ENCODE measurements at places on chromosomes 1 and 21. TPM values are rescaled to one million over a fixed set of nuclear protein-coding genes. Genes with fewer than 3 reads are reported as not detected.
A peak's percentile ranks its signal among the peaks of the same experiment; 100 is the strongest.

DNA sequence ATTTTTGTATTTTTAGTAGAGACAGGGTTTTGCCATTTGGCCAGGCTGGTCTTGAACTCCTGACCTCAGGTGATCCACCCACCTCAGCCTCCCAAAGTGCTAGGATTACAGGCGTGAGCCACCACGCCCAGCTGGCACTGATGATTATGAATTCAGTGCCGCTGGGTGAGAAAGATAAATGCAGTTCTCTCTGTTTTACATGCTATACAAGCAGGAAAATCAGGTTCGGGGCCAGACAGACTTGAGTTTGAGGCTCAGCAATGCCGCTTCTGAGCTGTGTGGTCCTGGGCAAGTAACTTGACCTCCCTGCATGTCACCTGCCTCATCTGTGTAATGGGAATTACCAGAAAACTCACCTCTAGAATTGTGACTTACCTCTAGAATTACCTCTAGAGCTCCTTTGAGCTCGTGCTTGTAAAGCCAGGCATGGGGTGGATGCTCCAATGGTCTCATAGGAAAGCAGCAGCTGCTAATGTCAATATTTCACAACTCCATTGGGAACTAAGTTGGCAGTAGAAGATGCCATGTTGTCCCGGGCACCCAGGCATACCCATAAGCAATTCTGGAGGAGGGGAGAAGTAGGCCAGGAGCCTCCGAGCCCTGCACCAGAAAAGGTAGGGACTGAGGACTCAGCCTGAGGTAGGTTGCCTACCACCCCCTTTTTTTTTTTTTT lies 119.8 kb upstream of the SLC25A33 start:
- H3K27me3 ChIP-seq: no peaks in the 10 kb centered on the region
- no peak overlapping the region for H3K4me3 ChIP-seq
- H3K27ac ChIP-seq: no peak overlapping the region
- H3K36me3 ChIP-seq: no peaks in the 10 kb centered on the region
- DNase-seq: no peak
- no peaks in the 10 kb centered on the region for H3K4me1 ChIP-seq

Gene B3GALT2
- 0.37 TPM for polyA plus RNA-seq

DNA sequence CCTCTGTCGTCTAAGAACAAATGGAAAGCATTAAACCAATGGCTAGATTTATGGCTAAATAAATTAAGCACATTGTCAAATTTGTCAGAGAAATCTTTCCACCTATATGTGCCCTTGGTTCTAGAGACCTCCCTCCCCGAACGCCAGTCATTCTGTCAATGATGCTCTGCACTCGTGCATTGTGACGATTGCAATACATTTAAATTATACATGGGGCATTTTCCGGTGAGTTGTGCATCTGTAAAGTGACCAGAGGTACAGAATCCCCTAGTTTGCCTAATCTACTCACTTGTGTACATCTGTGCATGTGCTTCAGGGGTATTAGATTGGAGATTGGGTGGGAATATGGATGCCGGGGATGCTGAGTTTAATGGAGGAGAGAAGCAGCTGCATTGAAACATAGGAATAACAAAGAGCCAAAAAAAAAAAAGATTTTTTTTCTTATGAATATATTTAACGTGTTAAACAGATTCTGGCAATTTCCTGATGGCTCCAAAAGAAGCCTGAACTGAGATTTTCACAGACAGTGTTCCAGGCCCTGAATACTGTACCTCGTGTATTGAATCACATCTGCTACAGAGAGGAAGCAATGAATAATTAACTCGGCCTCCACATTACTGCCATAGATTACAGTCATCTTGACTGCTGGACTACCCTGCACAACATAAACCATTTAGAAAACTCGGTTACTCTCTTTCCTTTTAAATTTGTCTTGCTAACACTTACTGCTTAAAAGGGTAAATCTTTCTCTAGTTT lies 149.0 kb upstream of the C1orf87 start:
- H3K27ac ChIP-seq: no peak overlapping the region
- DNase-seq: peak; percentile 35
- H3K4me1 ChIP-seq: no peaks in the 10 kb centered on the region
- no peaks in the 10 kb centered on the region for H3K36me3 ChIP-seq
- H3K4me3 ChIP-seq: no peak overlapping the region

GRCh38 chr1:27447399-27447798 lies 42.6 kb downstream of the WASF2 start:
- no peaks in the 10 kb centered on the region for H3K36me3 ChIP-seq
- no peak overlapping the region for H3K27ac ChIP-seq
- H3K4me1 ChIP-seq: no peaks in the 10 kb centered on the region
- DNase-seq: no peak

GRCh38 chr1:46289976-46290375 lies 13.4 kb downstream of the LRRC41 start:
- H3K4me1 ChIP-seq: no peaks in the 10 kb centered on the region
- H3K4me3 ChIP-seq: no peak overlapping the region
- no peaks in the 10 kb centered on the region for H3K27me3 ChIP-seq
- no peak for DNase-seq
- H3K36me3 ChIP-seq: peaks cover 23% of the 10 kb centered on the region
- H3K27ac ChIP-seq: peak overlapping the region; percentile 57

GRCh38 chr1:27393641-27394281 lies 1.3 kb downstream of the GPR3 start:
- no peak overlapping the region for H3K4me3 ChIP-seq
- no peaks in the 10 kb centered on the region for H3K36me3 ChIP-seq
- peaks cover 28% of the 10 kb centered on the region for H3K4me1 ChIP-seq
- no peak overlapping the region for H3K27ac ChIP-seq
- no peak for DNase-seq

- H3K27me3 ChIP-seq: no peaks in the 10 kb centered on the region
- no peak overlapping the region for H3K4me3 ChIP-seq
- no peaks in the 10 kb centered on the region for H3K36me3 ChIP-seq
- H3K27ac ChIP-seq: no peak overlapping the region
Observed at GRCh38 chr1:167200272-167200671, 20.4 kb upstream of the POU2F1 start.

DNA sequence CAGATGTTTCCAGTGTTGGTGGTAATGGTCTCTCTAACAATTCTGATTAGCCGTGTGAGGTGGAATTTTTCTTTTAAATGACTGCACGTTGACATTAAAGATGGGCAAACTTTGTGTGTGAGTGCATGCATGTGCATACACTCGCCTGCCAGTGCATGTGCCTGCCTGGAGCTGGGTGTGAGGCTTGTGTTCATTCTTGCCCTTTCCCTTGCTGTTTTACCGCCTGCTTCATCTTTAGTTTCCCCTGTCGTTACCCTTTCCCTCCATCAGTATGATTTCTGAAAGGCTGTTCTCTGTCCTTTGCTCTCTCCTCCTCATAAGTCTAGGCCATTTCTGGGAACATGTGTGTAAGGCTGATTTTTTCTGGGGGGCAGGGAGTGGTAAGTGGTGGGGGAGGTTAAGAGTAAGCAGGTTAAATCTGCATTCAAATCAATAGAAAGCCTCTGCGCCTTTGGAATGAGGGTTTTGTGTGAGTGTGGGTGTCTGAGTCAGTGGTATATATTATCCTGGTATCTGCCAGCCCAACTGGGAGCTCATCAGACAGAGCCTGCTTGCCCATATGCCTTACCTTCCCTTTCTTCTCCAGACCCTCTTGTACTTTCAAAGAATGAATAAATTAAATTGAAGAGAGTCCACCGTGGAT lies 112.5 kb downstream of the PBX1 start:
- H3K27me3 ChIP-seq: no peaks in the 10 kb centered on the region
- DNase-seq: no peak
- H3K27ac ChIP-seq: no peak overlapping the region
- H3K4me1 ChIP-seq: peaks cover 14% of the 10 kb centered on the region
- H3K36me3 ChIP-seq: no peaks in the 10 kb centered on the region
- no peak overlapping the region for H3K4me3 ChIP-seq

Gene KCNT2
- polyA plus RNA-seq: 0.56 TPM

- peak; percentile 74 for DNase-seq
- H3K4me3 ChIP-seq: no peak overlapping the region
- H3K36me3 ChIP-seq: no peaks in the 10 kb centered on the region
- H3K27ac ChIP-seq: peak overlapping the region; percentile 99
- H3K4me1 ChIP-seq: peaks cover 65% of the 10 kb centered on the region
Observed at GRCh38 chr1:208159555-208160258, 84.5 kb downstream of the PLXNA2 start.

DNA sequence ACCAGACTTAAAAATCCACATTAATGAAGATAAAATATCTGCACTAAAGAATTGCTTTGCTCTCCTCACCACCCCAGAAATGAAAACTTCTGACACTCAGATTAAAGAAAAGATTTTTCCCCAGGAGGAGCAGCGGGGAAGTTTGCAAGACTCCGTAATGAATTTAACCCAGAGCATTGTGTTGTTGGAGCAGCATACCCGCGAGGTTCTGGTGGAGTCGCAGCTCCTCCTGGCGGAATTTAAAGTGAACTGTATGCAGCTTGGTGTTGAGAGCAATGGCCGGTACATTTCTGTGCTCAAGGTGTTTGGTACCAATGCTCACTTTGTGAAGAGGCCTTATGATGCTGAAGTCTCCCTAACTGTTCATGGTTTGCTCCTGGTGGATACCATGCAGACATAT lies 46.4 kb downstream of the VPS13D start:
- peaks cover 58% of the 10 kb centered on the region for H3K36me3 ChIP-seq
- no peaks in the 10 kb centered on the region for H3K4me1 ChIP-seq
- H3K4me3 ChIP-seq: no peak overlapping the region
- H3K27me3 ChIP-seq: no peaks in the 10 kb centered on the region

- H3K36me3 ChIP-seq: no peaks in the 10 kb centered on the region
- peaks cover 5% of the 10 kb centered on the region for H3K4me1 ChIP-seq
- no peak for DNase-seq
- no peaks in the 10 kb centered on the region for H3K27me3 ChIP-seq
- no peak overlapping the region for H3K27ac ChIP-seq
Observed at GRCh38 chr1:246218686-246219085, 288.4 kb downstream of the SMYD3 start.

Gene F13B
- not detected for polyA plus RNA-seq

Gene TSSK3
- polyA plus RNA-seq: 0.28 TPM

GRCh38 chr1:27356619-27357280 lies 10.0 kb downstream of the MAP3K6 start:
- peaks cover 5% of the 10 kb centered on the region for H3K4me1 ChIP-seq
- H3K27me3 ChIP-seq: no peaks in the 10 kb centered on the region
- no peak overlapping the region for H3K27ac ChIP-seq
- DNase-seq: peak; percentile 56
- peaks cover 4% of the 10 kb centered on the region for H3K36me3 ChIP-seq

Gene SAMSN1
- not detected for polyA plus RNA-seq

GRCh38 chr21:16841975-16842695 lies 670.7 kb upstream of the CXADR start:
- peaks cover 8% of the 10 kb centered on the region for H3K4me1 ChIP-seq
- peak; percentile 2 for DNase-seq
- H3K27me3 ChIP-seq: no peaks in the 10 kb centered on the region
- H3K27ac ChIP-seq: peak overlapping the region; percentile 58

Gene FOXO6
- polyA plus RNA-seq: 0.35 TPM

DNA sequence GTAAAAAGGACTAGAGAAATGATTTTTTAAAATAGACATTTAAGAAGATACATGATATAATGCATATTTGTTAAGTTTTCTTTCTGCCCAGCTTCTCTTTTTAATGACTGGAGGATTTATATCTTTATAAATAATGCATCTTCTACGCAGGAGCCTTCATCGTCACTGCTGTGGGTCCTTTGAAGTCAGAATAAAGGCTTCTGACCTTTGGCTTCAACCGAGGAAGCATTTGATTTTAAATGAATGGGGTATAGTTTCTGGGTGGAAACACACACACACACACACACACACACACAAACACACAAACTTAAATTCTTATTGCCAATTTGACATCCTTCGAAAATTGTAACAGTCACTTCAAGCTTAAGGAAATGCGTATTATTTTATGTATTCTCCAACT lies 690.9 kb downstream of the BRINP3 start:
- DNase-seq: no peak
- H3K4me3 ChIP-seq: no peak overlapping the region
- H3K27me3 ChIP-seq: no peaks in the 10 kb centered on the region

DNA sequence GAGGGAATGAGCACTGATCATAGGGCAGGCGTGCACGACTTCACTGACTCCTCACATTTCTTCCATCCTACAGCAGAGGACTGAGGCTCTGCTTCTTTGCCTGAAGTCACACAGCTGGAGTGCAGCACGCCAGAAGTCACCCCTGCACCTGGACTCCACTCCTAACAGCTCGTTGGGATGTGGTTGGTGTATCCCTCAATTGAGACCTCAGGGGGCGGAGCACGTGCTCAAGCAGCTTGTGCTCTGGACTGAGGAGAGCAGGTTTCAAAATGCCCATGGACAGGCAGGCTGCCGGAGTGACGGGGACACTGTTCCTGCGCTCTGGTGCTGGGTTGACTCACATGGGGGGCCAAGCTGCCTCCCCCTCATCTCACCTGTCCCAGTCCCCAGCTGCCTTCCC lies 13.9 kb downstream of the CHIT1 start:
- H3K27me3 ChIP-seq: peaks cover 11% of the 10 kb centered on the region
- DNase-seq: no peak
- no peak overlapping the region for H3K27ac ChIP-seq
- H3K4me3 ChIP-seq: no peak overlapping the region
- H3K4me1 ChIP-seq: no peaks in the 10 kb centered on the region
- no peaks in the 10 kb centered on the region for H3K36me3 ChIP-seq

Gene UBL4B
- not detected for polyA plus RNA-seq

DNA sequence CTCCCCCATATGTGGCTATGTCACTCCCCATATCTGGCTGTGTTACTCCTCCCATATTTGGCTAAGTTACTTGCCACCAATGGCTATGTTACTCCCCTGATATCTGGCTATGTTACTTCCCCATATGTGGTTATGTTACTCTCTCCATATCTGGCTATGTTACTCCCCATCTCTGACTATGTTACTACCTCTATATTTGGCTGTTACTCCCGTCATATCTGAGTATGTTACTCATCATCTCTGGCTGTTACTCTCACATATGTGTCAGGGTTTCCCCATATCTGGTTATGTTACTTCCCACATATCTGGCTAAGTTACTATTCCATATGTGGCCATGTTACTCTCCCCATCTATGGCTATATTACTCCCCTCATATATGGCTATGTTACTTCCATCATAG lies 50.3 kb upstream of the MAP10 start:
- H3K27me3 ChIP-seq: no peaks in the 10 kb centered on the region
- no peak for DNase-seq
- H3K36me3 ChIP-seq: no peaks in the 10 kb centered on the region
- no peaks in the 10 kb centered on the region for H3K4me1 ChIP-seq
- H3K27ac ChIP-seq: no peak overlapping the region

DNA sequence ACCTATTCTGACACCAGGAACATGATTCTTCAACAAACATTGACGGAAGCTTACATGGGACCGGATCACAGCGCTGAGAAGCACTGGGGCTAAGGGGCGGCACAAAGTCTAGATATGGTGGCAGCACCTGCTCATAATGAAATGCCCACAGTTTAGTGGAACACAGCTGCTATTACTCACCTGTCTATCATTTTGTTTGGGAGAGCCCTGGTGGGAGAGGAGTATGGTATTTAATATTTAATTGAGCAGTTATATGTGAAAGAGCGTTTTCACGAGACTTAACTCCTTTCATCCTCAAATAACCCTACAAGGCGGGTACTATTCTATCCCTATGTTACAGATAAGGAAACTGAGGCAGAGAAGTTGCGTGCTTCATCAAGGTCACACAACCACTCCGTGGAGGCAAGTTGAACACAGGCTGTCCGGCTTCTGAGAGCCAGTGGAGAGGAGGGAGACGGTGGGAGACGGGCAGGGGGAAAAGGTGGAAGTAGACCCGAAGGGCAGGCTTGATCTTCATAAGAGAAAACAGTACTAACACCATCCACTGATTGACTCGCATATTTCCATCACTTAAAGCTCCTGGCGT lies 790 bp upstream of the TSNAX start:
- peaks cover 5% of the 10 kb centered on the region for H3K36me3 ChIP-seq
- DNase-seq: no peak
- H3K27me3 ChIP-seq: no peaks in the 10 kb centered on the region

- H3K27ac ChIP-seq: no peak overlapping the region
- no peaks in the 10 kb centered on the region for H3K27me3 ChIP-seq
- no peak overlapping the region for H3K4me3 ChIP-seq
- DNase-seq: no peak
- H3K36me3 ChIP-seq: no peaks in the 10 kb centered on the region
- H3K4me1 ChIP-seq: no peaks in the 10 kb centered on the region
Observed at GRCh38 chr1:69455718-69456117, 112.0 kb upstream of the LRRC7 start.
